Stimulated activated CD8-positive, alpha-beta memory T cell treated with anti-CD3 and anti-CD28 coated beads, Interleukin-15, amount 100 ng/mL, for 1 hour (primary cell): ENCODE measurements at places on chromosomes 4 and X.

- DNase-seq = no peak
Observed at GRCh38 chr4:70749313-70749712, 27.5 kb downstream of the RUFY3 start.

- no peak for DNase-seq
Observed at GRCh38 chrX:97895751-97896150, 1012.0 kb downstream of the RPA4 start.

GRCh38 chrX:50798783-50799182 lies 15.2 kb downstream of the SHROOM4 start:
- no peak for DNase-seq

- DNase-seq = no peak
Observed at GRCh38 chrX:11870789-11871188, 112.8 kb downstream of the MSL3 start.

GRCh38 chr4:77712675-77713074 lies 106.5 kb downstream of the CNOT6L start:
- no peak for DNase-seq

DNA sequence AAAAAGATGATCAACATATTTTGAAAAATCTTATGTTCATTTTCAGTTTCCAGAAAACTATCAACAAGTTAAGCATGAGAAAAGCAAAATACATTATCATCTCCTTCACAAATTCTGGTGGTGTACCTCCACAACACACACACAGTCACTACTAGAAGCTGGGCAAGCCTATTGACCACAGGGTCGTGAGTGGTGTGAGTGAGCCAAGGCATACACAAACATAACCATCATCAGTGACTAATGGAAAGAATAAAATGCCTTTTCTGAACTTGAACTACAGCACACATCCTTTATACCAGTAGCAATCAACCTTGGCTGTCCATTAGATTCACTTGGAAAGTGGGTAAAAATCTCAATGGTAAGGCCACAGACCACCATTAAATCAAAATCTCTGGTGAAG lies 180.2 kb downstream of the FAM47B start:
- DNase-seq = no peak

- no peak for DNase-seq
Observed at GRCh38 chrX:19370061-19370460, 26.3 kb downstream of the PDHA1 start.
